Left lobe of liver (tissue), 2 donors: ENCODE measurements at places on chromosomes 7 and 10. TPM values are rescaled to one million over a fixed set of nuclear protein-coding genes. Genes with fewer than 3 reads are reported as not detected.

DNA sequence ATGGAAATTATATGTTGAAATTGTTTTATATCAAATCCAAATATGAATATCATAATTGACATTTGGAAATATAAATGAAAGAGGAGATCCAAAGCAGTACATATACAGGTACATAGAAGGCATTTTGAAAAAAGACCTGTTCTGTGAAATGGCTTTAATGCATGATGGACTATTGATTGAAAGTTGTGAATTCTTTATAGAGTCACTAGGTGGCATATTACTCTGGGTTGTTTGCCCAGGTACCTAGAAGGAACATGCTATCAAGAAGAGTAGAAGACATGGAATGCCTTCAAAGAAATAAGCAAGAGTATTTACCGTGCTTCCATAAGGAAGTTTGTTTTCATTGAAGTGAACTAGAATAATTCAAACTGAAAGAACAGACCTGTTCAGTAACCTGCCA lies 160.0 kb upstream of the ANK3 start:
- no peak for DNase-seq

LRRC4 gene
- 2.8 TPM for total RNA-seq

GRCh38 chr10:99852481-99853213 lies 70.2 kb downstream of the ABCC2 start:
- DNase-seq = no peak

SFTPA2 gene
- total RNA-seq = 6.5 TPM

SPDYE5 gene
- total RNA-seq = not detected

GRCh38 chr10:46523119-46523961 lies 33.1 kb downstream of the GPRIN2 start:
- DNase-seq = peak; percentile 57

GRCh38 chr7:77679608-77680007 lies 16.7 kb upstream of the RSBN1L start:
- no peak for DNase-seq

NAT16 gene
- total RNA-seq = not detected

H2BK1 gene
- not detected for total RNA-seq

- DNase-seq = no peak
These were observed 35.0 kb downstream of the SH3PXD2A start for GRCh38 chr10:103820101-103821062.

DGKB gene
- 0.33 TPM for total RNA-seq

DNA sequence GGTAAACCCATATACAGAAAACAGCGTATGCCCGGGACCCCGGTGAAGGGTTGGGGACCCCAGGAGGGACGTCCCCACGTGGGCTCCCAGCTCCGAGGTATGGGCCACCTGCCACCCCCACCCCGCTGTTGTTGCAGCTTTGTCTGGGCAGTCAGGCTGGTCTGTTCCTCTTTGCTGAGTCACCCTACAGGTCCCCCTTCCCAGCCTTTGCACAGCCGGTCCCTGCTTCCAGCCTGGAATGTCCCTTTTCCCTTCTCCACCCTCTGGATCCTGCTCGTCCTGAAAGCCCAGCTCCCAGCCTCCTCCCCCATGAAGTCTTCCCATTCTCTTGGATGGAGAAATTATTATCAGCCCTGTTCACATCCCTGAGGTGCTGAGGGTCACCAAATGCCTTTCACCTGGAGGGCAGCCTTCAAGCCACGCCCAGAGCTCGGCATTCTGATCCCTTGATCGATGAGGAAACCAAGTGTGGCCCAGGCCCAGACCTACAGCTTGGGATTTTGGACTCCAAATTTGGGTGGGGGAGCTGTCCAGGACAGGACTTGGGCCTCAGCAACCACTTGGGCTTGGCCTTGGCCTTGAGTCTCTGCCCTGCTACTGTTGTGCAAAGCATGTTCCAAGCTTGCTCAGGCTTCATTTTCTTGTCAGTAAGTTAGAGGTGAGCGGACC lies 2.6 kb downstream of the CLDN4 start:
- DNase-seq = no peak

UPK3BL2 gene
- total RNA-seq = 8.5 TPM

GRCh38 chr10:67789769-67790168 lies 48.2 kb downstream of the DNAJC12 start:
- no peak for DNase-seq

POM121L12 gene
- total RNA-seq = not detected

DNA sequence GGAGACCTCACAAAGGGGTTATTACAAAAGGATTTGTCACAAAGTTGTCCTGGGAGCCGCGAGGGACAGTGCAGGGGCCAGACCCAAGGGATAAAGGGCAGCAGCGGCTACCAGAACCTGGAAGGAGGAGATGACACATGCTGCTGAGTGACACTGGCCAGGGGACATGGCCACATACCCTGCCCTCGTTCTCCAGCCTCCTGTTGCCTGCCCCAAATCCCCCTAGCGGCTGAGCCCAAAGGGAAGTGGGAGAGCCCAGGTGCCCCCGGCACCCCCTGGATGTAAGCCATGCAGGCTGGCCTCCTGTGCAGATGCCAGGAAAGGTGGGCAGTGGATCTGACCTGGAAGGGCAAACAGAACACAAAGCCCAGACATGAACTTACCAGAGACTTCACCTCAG lies 42.7 kb downstream of the C10orf143 start:
- DNase-seq = no peak

ATOH7 gene
- 1.2 TPM for total RNA-seq

GRCh38 chr7:620885-621284 lies 101.2 kb upstream of the PDGFA start:
- no peak for DNase-seq

ABCB1 gene
- total RNA-seq = 33.4 TPM

UMAD1 gene
- total RNA-seq = 7.8 TPM

GIMAP1 gene
- total RNA-seq = 1.4 TPM

SAMD9L gene
- total RNA-seq = 1.1 TPM

TIMM23B gene
- total RNA-seq = 10.4 TPM

- peak; percentile 77 for DNase-seq
These were observed 170.2 kb upstream of the KLF14 start for GRCh38 chr7:130904031-130904757.

- no peak for DNase-seq
These were observed 6.3 kb downstream of the MYOF start for GRCh38 chr10:93475871-93476270.

- DNase-seq = no peak
These were observed 236.6 kb downstream of the ELMO1 start for GRCh38 chr7:37212051-37212450.

- no peak for DNase-seq
These were observed 50.1 kb downstream of the NSUN6 start for GRCh38 chr10:18601321-18601720.

CWF19L1 gene
- total RNA-seq = 8.0 TPM

LRGUK gene
- total RNA-seq = 0.15 TPM

DNA sequence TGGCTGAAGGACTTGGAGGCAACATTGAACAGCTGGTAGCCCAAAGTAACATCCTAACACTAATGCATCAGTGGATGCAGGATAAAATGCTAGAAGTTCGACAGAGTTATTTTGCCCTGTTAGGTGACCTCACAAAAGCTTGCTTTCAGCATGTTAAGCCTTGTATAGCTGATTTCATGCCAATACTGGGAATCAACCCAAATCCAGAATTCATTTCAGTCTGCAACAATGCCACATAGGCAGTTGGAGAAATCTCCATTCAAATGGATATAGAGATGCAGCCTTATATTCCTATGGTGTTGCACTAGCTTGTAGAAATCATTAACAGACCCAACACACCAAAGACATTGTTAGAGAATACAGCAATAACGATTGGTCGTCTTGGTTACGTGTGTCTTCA lies 62.9 kb downstream of the CCSER2 start:
- no peak for DNase-seq

- no peak for DNase-seq
These were observed 304.1 kb downstream of the GRM8 start for GRCh38 chr7:126948664-126949063.

DNA sequence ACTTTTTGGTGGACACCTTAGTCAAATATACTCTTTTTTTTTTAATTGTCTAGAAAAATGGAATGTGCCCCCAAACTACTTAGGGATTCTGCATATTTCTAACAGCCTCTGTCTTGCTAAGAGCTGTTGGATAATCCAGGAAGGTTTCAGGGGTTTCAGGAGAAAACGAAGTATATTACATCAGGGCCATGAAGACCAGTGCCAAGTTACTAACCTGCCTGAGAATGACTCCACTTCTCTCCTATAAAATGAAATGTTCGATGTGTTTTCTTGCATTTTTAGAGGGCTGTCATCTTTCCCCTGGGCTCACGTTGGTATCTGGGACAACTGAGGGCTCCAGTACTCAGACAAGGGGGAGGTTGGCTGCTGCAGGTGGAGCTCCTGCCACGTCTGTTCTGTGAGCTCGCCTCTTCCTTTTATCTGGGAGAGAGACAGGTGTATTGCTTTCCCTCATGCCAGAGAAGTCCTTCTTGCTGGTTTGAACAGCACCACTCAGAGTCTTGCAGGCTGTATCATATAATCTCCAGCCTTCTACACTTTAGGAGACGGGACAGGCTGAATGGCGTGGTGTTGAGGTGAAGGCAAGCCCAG lies 71.3 kb downstream of the CAMK1D start:
- DNase-seq = no peak

ACTR3C gene
- 27.6 TPM for total RNA-seq

DNA sequence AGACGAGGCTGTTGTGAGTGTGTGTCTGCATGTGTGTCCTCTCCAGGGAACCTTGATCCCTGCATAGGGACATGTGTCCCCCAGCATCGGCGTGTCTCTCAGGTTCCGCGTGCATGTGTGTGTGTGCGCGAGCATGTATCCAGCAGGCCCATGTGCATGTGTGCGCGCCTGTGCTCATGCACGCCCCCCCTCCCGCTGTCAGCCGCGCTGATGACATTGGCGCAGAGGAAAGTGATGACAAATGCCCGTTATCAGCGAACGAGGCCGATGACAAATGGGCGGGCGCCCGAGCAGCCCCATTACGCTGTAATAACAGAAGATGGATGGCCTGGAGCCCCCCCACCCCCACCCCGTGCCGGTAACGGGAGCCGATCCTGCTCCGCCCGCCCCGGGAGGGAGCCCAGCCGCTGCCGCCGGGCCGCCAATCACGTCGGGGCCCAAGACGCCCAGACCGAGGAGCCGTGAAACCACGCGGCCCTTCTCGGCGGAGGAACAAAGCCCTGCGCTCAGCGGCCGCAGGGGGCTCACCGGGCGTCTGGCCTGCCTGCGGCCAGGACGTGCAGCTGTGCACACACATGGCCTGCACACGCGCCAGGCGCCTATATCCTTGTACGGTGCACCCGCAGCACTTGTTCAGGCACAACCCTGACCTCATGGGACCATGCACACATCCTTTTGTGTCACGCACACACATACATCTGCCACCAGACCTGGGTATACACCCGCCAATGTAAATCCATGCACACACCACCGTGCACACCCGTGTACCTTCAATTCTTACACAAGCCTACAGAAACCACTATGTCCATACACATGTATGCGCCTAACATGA lies 21.5 kb downstream of the POLL start:
- peak; percentile 36 for DNase-seq

DNA sequence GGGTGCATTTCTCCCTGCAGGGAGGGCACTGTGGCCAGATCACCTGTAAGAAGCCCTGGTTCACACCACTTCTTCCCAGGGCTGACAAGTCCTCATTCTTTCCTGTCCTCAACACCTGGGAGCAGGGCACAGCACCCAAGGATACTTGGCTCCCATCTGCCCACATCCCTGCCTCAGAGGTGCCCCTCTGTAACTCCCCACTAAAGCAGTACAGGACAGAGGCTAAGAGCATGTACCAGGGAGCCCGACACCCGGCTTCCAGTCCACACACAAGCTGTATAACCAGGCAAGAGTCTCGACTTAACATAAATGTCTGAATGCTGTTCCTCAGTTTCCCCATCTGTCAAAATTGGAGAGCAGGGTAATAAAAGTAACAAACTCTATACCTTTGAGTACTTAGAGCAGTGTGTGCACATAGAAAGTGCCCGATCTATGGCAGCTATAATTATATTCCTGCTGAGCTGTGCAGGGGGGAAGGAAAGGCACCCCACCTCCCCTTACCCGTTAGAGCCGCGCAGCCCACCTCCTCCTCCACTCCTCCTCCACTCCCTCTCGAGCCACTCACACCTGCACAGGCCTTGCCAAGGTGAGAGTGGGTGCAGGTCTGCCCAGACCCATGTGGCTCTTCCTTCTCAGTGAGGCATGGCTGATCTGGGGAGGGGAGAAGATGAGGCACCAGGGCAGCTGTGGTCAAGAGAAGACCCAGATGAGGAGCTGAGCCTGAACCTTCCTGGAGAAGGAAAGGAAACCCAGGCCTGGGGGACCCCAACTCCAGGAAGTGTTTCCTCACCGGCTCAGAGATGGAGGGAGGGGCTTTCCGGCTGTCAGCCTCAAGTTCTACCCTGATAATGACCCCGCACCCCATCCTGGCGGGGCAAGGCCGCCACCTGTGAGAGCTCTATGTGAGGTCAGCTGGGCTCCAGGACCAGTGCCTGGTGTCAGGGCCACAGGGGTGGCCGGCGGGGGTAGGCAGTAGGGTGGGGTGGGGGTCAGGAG lies 22.6 kb downstream of the PODXL start:
- no peak for DNase-seq

- no peak for DNase-seq
These were observed 126.4 kb upstream of the RSU1 start for GRCh38 chr10:16943295-16944285.

GRCh38 chr7:1839701-1840100 lies 169.6 kb downstream of the ELFN1 start:
- peak; percentile 38 for DNase-seq

DNAH11 gene
- total RNA-seq = 1.7 TPM

SFTPA1 gene
- 4.6 TPM for total RNA-seq

JCAD gene
- 4.2 TPM for total RNA-seq
